B cell (primary cell): ENCODE measurements at places on chromosomes 7 and 10. TPM values are rescaled to one million over a fixed set of nuclear protein-coding genes. Genes with fewer than 3 reads are reported as not detected.
A peak's percentile ranks its signal among the peaks of the same experiment; 100 is the strongest.

ADD3 gene
- 156 and 191 TPM in 2 replicates for total RNA-seq

SLC26A5 gene
- total RNA-seq = not detected in 2 replicates

NRCAM gene
- 3.6 and 4.6 TPM in 2 replicates for total RNA-seq

TMEM26 gene
- total RNA-seq = not detected in 2 replicates

RGR gene
- not detected in 2 replicates for total RNA-seq

TMEM176A gene
- not detected in 2 replicates for total RNA-seq

TSPAN12 gene
- total RNA-seq = not detected in 2 replicates

GSAP gene
- total RNA-seq = 200 and 207 TPM in 2 replicates

GRCh38 chr7:27784399-27785053, 44.6 kb downstream of the TAX1BP1 start:
- H3K4me3 ChIP-seq = no peak overlapping the region
- H3K27ac ChIP-seq = no peak overlapping the region
- peak; percentile 59 for DNase-seq

- no peak overlapping the region for H3K4me3 ChIP-seq
- H3K27me3 ChIP-seq = no peaks in the 10 kb centered on the region
- H3K4me1 ChIP-seq = no peaks in the 10 kb centered on the region
- no peak overlapping the region for H3K27ac ChIP-seq
- DNase-seq = peak; percentile 50
- H3K36me3 ChIP-seq = no peaks in the 10 kb centered on the region
Observed at GRCh38 chr7:123624527-123625183, 23.0 kb downstream of the ASB15 start.

- H3K36me3 ChIP-seq = no peaks in the 10 kb centered on the region
- H3K27me3 ChIP-seq = peaks cover 17% of the 10 kb centered on the region
- peaks cover 17% of the 10 kb centered on the region for H3K4me1 ChIP-seq
Observed at GRCh38 chr7:87624628-87625027, 3.6 kb upstream of the RUNDC3B start.

DNA sequence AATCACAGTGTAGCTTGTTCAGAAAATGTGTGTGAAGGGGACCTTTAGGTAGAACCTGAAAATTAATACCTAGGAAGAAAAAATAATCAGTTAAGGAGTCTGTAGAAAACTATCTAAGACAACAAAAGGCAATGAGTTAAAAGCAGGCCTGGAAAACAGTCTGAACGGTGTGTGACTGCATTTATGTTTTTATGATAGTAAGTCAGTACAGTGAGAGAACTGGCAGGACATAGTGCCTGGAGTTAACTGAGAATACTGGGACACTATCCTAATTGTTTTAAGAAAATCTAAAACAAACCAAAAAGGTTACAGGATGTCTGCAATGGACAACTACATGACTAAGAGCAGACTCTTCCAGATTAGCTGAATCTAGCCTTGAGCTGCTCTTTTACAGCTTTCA, 17.9 kb downstream of the CRPPA start:
- DNase-seq = no peak
- H3K4me3 ChIP-seq = no peak overlapping the region
- H3K4me1 ChIP-seq = no peaks in the 10 kb centered on the region

- DNase-seq = no peak
- H3K27ac ChIP-seq = no peak overlapping the region
- H3K27me3 ChIP-seq = no peaks in the 10 kb centered on the region
- H3K4me3 ChIP-seq = no peak overlapping the region
- H3K4me1 ChIP-seq = no peaks in the 10 kb centered on the region
- H3K36me3 ChIP-seq = no peaks in the 10 kb centered on the region
Observed at GRCh38 chr10:106284802-106285587, 879.5 kb downstream of the SORCS1 start.

GRCh38 chr7:94738071-94738470, 82.1 kb upstream of the SGCE start:
- no peak overlapping the region for H3K4me3 ChIP-seq
- no peak overlapping the region for H3K27ac ChIP-seq
- no peak for DNase-seq
- no peaks in the 10 kb centered on the region for H3K27me3 ChIP-seq
- no peaks in the 10 kb centered on the region for H3K4me1 ChIP-seq

DNA sequence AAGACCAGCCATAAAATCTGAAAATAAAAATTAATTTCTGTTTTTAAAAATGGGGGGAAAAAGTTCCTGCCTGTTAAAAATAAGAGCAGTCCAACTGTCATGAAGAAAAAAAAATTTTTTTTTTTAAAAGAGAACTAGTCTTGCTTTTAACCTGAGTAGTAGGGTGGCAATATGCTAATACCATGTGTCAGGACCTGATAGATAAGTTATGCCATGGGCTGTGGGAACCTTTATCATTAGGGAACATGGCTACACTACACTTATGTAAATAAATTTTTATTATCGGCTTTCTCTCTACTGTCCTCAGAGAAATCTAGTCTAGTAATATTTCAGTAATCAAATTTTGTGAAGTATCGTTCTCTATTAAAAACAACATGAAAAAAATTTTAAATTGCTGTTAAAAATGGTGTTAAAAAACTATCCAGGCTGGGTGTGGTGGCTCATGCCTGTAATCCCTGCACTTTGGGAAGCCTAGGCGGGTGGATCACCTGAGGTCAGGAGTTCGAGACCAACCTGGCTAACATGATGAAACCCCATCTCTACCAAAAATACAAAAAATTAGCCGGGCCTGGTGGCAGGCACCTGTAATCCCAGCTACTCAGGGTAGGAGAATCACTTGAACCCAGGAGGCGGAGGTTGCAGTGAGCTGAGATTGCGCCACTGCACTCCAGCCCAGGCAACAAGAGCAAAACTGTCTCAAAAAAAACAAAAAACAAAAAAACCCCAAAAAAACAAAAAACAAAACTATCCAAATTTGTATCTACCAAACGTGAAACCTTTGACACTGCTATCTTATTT, 20.7 kb downstream of the NT5C3A start:
- H3K27ac ChIP-seq = peak overlapping the region; percentile 2
- H3K36me3 ChIP-seq = no peaks in the 10 kb centered on the region
- DNase-seq = no peak
- H3K4me3 ChIP-seq = no peak overlapping the region
- no peaks in the 10 kb centered on the region for H3K27me3 ChIP-seq

DNA sequence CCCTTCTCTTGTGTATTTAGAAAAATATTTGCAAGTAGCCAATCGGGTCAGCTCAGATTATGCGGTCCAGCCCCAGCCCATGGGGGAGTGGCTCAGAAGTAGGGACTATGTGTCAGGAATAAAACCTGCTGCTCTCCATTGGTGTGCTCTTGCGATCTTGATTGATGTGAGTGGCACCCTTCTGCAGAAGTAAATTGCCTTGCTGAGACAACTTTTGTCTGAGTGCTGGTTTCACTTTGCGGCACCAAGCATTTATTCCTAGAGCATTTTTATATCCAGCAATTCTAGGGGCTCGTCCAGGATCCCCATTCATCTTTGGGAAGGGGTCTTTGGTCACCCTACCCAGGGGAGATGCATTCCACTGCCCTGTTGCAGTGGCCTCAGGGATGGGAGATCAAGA, 26.1 kb upstream of the FAM221A start:
- H3K27ac ChIP-seq = no peak overlapping the region
- H3K27me3 ChIP-seq = no peaks in the 10 kb centered on the region
- no peaks in the 10 kb centered on the region for H3K4me1 ChIP-seq
- H3K36me3 ChIP-seq = no peaks in the 10 kb centered on the region
- no peak for DNase-seq

DNA sequence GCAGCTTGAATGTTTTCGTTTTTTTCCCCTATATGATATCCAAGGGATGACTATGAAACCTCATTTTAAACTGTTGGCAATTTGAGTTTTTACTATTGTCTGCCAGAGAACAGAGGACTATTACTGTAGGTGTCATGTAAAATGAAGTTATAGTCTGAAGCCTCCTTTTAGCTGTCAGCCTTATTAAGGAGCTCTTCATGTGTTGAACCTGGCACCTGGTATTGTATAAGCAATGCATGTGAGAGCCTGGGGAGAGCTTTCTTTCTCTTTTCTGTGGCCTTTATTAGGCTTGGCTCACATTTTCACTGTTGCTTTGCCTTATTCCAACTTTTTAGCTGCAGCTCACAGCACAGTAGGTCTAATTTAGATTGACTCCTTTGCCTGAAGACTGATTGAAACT, 119.1 kb upstream of the FOXP2 start:
- H3K27ac ChIP-seq = no peak overlapping the region
- H3K36me3 ChIP-seq = no peaks in the 10 kb centered on the region
- H3K4me1 ChIP-seq = no peaks in the 10 kb centered on the region
- no peaks in the 10 kb centered on the region for H3K27me3 ChIP-seq

DNA sequence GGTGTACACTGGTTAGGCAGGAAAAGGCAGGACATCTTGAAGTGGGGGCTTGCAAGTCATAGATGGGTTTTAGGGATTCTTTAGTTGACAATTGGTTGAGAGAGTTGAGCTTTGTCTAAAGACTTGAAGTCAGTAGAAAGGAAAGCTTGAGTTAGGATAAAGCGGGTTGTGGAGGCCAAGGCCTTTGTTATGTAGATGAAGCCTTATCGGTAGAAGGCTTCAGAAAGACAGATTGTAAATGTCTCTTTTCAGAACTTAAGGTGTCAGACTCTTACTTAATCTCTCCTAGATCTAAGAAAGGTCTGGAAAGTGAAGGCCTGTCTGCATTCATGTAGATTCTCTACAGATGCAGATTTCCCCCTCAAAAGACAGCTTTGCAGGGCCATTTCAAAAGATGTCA, 177.4 kb downstream of the HECW1 start:
- H3K27ac ChIP-seq = no peak overlapping the region
- no peaks in the 10 kb centered on the region for H3K4me1 ChIP-seq
- DNase-seq = no peak
- no peaks in the 10 kb centered on the region for H3K27me3 ChIP-seq
- no peak overlapping the region for H3K4me3 ChIP-seq
- no peaks in the 10 kb centered on the region for H3K36me3 ChIP-seq

GRCh38 chr7:36416251-36416650, 26.6 kb downstream of the ANLN start:
- no peaks in the 10 kb centered on the region for H3K4me1 ChIP-seq
- H3K27me3 ChIP-seq = no peaks in the 10 kb centered on the region
- no peaks in the 10 kb centered on the region for H3K36me3 ChIP-seq
- no peak overlapping the region for H3K27ac ChIP-seq

DNA sequence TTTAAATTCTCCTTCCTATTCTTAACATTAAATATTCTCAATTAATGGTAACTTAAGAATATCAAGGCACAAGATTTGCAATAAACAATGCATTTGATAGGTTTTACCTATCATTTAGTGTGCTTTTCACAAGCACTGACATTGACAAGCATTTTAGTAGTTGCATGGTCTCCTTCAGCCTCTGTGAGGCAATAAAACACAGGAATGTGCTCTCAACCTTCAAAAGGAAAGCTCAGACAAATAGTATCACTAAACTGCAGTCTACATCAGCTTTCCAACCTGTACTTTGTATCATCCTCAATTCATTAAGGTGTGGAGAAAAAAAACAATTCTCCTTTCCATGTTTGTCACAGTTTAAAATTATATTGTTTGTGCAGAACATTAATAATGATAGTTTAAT, 51.1 kb upstream of the TSPAN13 start:
- no peaks in the 10 kb centered on the region for H3K27me3 ChIP-seq
- H3K4me1 ChIP-seq = no peaks in the 10 kb centered on the region
- H3K27ac ChIP-seq = no peak overlapping the region
- peak; percentile 8 for DNase-seq

GRCh38 chr10:21831986-21832820, 171.3 kb downstream of the DNAJC1 start:
- H3K4me1 ChIP-seq = no peaks in the 10 kb centered on the region
- H3K27me3 ChIP-seq = no peaks in the 10 kb centered on the region
- no peak overlapping the region for H3K4me3 ChIP-seq
- H3K27ac ChIP-seq = no peak overlapping the region
- no peaks in the 10 kb centered on the region for H3K36me3 ChIP-seq
- DNase-seq = no peak

DNA sequence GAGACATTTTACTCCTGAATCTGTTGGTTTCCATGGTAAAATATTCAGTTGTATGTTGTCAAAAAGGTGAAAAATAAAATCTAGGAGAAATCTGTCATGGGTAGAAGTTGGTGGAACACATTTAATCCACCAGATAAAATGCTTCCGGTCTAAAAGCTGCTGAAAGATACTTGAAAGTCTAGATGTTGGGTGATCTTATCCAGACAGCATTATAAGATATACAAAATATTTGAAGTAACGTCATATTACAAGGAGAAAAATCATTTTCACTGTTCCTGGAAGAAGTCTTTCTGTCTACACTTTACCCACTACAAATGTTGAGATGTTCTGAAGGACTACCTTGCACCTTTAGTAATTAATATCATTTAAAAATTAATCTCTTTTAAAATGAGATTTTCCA, 40.9 kb downstream of the CALD1 start:
- H3K27me3 ChIP-seq = no peaks in the 10 kb centered on the region
- DNase-seq = no peak
- H3K36me3 ChIP-seq = no peaks in the 10 kb centered on the region
- no peak overlapping the region for H3K4me3 ChIP-seq
- no peak overlapping the region for H3K27ac ChIP-seq

GRCh38 chr10:86443936-86444335, 77.3 kb upstream of the GRID1 start:
- peaks cover 8% of the 10 kb centered on the region for H3K4me1 ChIP-seq
- no peak for DNase-seq
- no peak overlapping the region for H3K27ac ChIP-seq
- no peak overlapping the region for H3K4me3 ChIP-seq
- peaks cover 65% of the 10 kb centered on the region for H3K36me3 ChIP-seq
- H3K27me3 ChIP-seq = no peaks in the 10 kb centered on the region

GRCh38 chr7:45974540-45975360, 53.7 kb upstream of the IGFBP3 start:
- H3K27me3 ChIP-seq = no peaks in the 10 kb centered on the region
- no peak for DNase-seq
- H3K4me3 ChIP-seq = no peak overlapping the region
- H3K27ac ChIP-seq = no peak overlapping the region
- no peaks in the 10 kb centered on the region for H3K36me3 ChIP-seq
- no peaks in the 10 kb centered on the region for H3K4me1 ChIP-seq

DNA sequence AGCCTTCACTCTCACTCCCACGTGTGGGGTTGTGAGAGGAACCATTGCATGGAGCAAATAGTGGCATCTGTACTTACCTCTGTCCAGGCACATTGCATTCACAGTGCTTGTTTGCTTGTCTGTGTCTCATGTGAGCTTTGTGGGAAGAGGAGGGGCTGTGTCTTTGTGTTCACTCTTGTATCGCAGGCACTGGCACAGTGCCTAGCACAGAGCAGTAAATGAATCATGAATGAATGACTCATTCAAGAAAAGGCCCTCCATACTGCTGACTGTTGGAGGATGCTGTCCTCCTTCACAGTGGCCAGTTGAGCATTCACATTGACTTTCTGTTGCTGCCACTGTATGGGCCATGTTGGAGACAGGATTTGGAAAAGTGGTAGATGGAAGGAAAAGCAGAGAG, 125.3 kb downstream of the SORCS3 start:
- no peak for DNase-seq
- H3K27ac ChIP-seq = no peak overlapping the region
- no peaks in the 10 kb centered on the region for H3K27me3 ChIP-seq
- H3K4me1 ChIP-seq = no peaks in the 10 kb centered on the region
- H3K4me3 ChIP-seq = no peak overlapping the region
